ENCODE measurements at places on chromosomes 4 and X.

- no peak for DNase-seq
Observed at GRCh38 chr4:188821500-188821899, 682.3 kb downstream of the TRIML1 start.

GRCh38 chr4:121953860-121954259 is 2.0 kb upstream of the TRPC3 start:
- no peak for DNase-seq

DNA sequence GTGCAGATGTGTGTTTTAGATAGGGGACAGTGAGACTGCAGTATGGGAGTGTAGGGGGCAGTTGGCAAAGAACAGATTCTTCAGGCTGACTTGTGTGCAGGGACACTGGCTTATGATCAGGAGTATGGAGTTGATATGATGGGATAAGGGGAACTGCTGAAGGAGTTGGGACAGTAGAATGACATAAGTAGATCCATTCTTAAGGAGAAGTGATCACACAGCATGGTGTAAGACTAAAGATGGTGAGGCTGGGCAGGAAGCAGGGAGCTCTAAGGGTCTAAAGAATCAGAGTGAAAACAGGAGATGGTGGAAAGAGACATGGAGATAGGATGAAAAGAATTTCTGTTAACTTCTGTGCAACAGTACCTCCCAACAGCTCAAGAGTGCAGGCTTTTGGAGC is 70.7 kb downstream of the REELD1 start:
- peak; percentile 20 for DNase-seq

GRCh38 chr4:3376266-3376665 is 65.5 kb upstream of the HGFAC start:
- no peak for DNase-seq

DNA sequence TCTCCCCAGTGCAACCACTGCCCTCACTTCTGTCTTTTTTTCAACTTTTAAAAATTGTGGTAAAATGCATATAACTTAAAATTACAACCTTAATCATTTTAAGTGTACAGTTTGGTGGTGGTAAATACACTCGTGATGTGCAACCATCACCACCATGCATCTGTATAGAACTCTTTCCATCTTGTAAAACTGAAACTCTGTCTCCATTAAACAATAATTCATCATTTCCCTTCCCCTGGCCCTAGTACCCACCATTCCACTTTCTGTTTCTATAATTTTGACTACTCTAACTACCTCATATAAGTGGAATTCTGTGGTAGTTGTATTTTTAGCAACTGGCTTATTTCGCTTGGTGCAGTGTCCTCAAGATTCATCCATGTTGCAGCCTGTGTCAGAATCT is 6.8 kb upstream of the CTBP1 start:
- DNase-seq, result no peak

GRCh38 chr4:108107729-108108382 is 60.9 kb downstream of the LEF1 start:
- DNase-seq, result no peak

GRCh38 chr4:86443495-86443894 is 83.6 kb upstream of the MAPK10 start:
- no peak for DNase-seq

GRCh38 chr4:184395971-184396391 is 78.4 kb downstream of the IRF2 start:
- no peak for DNase-seq

DNA sequence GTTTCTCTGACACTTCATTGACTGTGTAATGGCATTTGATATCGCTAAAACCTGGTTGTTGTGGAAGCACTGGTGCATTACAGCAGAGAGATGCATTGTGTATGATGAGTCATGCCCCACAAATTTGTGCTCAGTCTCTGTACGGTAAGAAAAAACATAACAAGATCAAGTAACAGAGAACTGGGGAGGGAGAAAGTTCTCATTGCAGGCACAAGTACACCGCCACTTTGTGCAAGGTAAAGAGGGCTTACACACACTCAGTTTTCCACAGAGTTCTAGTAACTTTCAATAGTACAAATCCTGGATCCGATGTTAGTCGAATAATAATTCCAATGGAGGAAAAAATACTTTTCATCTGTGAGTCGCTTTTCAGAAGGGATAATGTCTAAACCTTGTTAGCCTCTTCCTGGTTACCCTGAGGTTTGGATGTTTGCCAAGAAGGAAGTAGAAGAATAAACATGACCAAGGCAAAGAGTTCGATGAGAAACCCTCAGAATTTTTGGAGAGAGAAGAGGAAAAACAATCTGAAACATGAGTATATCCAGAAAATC is 512.5 kb upstream of the SLIT2 start:
- no peak for DNase-seq
